ENCODE measurements at places on chromosomes 3 and 15.
A peak's percentile ranks its signal among the peaks of the same experiment; 100 is the strongest.

DNA sequence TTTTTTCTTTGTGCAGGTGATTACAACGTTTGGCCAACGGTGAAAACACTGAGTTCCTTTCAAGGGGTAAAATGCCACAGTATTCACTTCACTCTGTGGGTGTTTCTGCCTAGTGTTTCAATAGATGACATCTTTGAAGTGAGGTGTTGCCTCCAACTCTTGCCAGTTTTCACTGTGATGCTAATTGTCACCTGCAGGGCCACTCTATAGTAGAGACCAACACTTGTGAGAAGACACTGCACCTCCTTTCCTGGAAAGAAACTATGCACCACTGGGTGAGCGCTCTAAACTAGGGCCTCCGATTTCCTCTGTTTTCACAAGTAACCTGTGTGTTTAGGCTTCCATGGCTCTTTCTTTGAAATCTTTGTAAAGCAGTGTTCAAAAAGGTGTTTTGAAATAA, 98.3 kb downstream of the THRB start:
- no peak for DNase-seq

- peak; percentile 2 for DNase-seq
Observed at GRCh38 chr3:46857485-46858341, 5.5 kb downstream of the MYL3 start.

- DNase-seq: no peak
Observed at GRCh38 chr3:158696618-158697017, 24.2 kb upstream of the LXN start.

GRCh38 chr3:47082519-47082918, 81.4 kb downstream of the SETD2 start:
- DNase-seq: no peak

- no peak for DNase-seq
Observed at GRCh38 chr3:107999215-107999775, 91.5 kb downstream of the CD47 start.

DNA sequence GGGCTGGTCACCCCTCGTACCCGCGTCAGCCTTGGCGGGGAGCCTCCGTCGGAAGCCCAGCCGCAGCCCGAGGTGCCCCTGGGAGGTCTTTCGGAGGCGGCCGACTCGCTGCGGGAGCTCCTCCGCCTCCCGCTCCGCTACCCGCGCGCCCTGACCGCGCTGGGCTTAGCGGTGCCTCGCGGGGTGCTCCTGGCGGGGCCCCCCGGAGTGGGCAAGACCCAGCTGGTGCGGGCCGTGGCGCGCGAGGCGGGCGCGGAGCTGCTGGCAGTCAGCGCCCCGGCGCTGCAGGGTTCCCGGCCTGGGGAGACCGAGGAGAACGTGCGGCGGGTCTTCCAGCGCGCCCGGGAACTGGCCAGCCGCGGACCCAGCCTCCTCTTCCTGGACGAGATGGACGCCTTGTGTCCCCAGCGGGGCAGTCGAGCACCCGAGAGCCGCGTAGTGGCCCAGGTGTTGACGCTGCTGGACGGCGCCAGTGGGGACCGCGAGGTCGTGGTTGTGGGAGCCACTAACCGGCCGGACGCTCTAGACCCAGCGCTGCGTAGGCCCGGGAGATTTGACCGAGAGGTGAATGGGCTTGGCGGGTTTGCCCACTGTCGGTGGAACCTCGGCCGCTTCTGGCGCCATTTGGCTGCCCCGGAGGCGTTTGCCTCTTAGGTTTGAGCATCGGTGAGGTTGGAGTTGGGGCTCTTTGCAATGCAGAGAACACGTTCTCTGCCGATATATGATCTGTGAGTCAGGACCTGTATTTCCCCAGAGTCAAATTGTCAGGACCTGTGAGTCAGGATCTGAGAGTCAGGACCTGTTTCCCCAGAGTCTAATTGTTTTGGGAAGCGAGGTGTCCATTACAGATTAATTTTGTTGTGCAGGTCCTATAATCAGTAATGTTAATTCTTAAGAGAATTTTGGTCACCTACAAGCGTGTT, 24.9 kb upstream of the GATM start:
- DNase-seq: peak; percentile 56

- no peak for DNase-seq
Observed at GRCh38 chr15:91609966-91610365, 243.5 kb upstream of the SLCO3A1 start.

DNA sequence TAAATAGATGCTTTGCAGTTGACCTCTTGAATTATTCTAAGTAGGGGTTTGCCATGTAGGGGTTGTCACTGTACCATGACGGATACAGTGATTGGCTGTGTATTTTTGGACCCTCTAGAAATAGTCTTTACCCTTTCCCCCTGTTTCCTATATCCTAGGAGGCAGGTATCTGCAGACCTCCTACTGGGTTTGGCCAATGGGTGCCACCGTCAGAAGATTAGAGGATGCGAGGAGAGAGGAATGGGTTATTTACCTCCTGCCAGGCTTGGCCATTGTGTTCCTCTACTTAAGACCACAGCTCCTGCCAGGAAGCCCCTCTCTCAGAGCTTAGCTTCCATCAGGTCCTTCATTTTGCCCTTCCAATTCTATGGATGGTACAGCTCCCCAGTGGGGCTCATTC, 40.2 kb upstream of the CLRN1 start:
- DNase-seq: no peak

- no peak for DNase-seq
Observed at GRCh38 chr3:154602241-154602640, 172.3 kb upstream of the GPR149 start.

- DNase-seq: no peak
Observed at GRCh38 chr3:192331749-192332385, 395.5 kb downstream of the FGF12 start.

DNA sequence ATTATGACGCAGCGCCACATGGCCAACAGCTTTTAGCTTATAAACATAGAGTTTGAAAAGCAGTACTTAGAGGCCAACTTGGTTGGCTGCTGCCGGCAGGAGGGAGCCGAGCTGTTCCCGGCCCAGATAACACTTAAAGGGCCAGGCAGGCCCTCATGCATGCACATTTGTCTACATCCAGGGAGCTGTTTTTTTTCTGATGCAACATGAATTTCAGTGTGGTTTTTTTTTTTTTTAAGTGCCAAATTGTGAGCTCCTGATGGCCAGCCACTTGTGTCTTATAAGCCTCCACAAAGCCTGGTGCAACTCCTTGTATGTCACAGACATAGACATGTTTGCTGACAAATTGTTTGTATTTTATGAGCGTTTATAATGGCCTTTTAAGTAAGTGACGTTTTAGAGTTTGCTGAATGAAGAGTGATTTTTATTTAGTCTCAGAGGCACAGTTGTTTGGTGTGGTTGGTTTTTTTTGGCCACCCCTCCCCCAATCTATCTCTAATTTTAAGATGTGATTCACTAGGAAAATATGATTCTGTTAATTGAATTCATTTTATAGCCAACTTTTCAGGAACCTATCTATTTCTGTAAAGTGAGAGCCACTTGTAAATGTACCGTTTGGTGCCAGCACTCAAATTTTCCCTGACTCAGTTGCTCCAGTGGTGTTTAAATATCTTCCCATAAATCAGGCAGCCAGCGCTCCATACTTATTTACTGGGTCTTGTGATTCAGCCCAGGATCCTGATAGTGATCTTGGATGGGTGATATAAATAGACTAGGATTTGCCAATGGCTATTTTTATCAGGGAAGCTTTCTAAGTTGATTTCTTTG, 134.3 kb downstream of the VGLL4 start:
- DNase-seq: no peak

DNA sequence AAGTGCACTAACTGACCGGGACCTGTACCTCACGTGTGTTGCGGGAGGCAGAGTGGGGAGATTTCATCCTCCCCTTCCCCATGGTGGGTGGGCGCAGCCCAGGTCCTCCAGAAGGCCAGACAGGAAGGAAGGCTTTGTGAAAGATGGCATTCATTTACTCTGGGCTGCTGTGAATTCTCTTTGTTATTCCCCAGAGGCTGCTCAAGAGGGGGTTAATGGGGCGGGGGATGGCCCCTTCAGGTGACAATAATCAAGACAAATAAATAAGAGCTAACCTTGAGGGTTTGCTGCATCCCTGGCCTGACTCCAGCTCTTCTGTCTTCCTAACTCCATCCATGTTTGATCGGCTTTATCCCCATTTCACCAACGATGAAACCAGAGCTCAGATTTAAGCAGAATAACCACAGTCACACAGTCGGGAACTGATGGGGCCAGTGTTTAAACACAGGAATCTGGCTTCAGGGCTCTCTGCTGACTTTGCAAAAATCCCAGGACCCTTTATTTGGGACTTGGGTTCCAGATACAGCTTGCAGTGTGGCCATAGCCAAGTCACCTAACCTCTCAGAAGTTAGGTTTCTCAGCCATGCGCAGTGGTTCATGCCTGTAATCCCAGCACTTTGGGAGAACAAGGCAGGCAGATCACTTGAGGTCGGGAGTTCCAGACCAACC, 16.5 kb downstream of the PIF1 start:
- no peak for DNase-seq

- DNase-seq: peak; percentile 45
Observed at GRCh38 chr15:88701561-88702095, 62.8 kb downstream of the ISG20 start.

- DNase-seq: no peak
Observed at GRCh38 chr15:72463702-72464101, 10.4 kb upstream of the ARIH1 start.

DNA sequence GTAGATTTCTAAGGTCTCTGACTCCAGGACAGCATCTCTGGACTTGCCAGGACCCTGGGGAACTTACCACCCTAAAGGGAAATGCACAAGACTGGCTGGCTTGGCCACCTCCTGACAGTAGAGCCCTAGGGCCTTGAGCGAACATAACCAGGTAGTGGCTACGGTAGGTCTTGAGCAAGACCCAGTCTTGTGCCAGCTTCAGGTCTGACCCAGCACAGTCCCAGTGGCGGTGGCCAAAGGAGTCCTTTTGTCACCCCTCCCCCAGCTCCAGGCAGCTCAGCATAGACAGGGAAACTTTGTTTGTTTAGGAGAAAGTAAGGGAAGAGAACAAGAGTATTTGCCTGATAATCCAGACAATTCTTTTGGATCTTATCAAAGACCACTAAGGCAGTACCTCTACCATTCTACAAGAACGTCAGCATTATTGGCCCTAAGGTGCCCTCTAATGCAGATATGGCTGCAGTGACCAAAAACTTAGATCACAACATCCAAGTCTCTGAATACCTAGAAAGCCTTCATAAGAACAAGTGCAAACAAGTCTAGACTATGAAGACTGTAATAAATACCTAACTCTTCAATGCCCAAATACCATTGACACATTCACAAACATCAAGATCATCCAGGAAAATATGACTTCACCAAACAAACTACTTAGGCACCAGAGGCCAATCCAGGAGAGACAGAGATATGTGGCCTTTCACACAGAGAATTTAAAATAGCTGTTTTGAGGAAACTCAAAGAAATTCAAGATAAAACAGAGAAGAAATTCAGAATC, 38.7 kb upstream of the FBN1 start:
- no peak for DNase-seq

DNA sequence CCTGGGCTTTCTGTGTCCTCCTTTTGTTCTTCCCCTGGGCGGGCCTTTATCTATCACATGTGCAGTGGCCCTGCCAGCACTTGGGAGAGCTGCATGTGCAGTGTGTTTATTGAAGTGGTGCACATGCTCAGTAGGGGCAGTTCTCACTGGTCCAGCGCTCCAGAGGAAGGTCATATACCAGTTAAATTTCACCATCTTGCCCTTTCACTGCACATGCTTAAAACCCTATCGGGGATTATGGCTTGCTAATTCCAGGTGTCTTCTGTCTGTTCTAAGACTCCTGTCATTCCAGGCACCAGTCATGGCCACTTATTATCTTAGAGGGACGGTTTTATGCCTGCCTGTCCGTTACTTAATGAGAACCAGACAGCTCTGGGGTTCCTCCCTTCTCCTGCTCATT, 52.2 kb downstream of the ROPN1B start:
- DNase-seq: no peak

DNA sequence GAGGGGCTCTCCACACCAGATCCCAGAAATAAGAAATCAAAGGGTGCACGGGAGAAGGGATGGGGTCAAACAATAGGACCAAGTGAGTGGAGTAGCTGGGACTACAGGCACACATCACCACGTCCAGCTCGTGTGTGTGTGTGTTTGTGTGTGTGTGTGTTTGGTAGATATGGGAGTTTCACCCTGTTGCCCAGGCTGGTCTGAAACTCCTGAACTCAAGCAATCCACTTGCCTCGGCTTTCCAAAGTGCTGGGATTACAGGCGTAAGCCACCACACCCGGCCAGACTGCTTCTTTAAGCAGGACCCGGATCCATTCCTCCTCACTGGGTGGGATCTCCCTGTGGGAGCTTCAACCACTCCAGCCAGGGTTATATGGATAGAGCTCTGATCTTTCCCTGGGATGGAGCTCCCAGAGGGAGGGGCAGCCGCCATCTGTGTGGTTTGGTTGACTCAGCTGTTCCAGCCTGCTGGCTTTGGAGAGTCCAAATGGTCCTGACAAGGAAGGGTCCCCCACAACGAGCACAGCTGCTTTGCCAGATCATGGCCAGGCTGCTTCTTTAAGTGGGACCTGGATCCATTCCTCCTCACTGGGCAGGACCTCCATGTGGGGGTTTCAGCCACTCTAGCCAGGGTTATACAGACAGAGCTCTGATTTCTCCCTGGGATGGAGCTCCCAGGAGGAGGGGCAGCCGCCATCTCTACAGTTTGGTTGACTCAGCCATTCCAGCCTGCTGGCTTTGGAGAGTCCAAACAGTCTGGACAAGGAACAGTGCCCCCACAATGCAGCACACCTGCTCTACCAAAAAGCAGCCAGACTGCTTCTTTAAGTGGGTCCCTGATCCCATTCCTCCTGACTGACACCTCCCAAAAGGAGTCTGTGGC, 9.1 kb upstream of the AVEN start:
- no peak for DNase-seq

- no peak for DNase-seq
Observed at GRCh38 chr3:160001850-160002623, 13.4 kb downstream of the IL12A start.

DNA sequence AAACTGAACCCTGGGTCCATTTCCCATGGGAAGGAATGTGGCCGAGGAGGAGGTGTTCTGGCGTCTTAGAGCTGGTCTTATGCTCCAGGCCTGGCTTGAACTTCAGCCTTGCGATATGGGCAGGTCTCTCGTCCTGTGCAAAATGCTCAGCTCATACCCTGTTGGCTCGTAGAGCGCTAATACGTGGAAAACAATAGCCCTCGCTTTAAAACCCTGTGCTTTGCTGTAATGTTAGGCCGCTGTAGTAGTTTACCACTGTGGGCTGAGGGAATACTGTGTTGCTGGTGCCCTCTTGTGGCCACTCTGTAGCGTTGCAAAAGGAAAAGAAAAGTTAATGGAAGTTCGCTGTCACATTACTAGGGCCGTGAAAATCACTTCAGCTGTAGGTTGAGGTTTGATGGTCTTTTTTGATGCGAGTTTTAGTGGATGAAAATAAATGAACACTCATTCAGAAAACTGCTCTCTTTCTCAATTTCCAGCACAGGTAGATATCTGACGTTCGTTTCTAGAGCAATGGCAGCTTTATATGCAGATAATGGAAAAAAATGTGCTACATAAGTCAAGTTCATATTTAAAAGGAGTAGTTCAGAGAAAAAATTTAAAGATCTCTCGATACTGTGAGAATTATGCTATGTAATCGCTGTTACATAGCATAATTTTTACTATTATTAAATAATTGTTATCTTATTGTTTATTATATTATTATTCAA, 92.9 kb downstream of the MCTP2 start:
- DNase-seq: peak; percentile 76

Measured in activated CD4-positive, alpha-beta T cell treated with anti-CD3 and anti-CD28 coated beads for 36 hours (primary cell).